Stimulated activated CD4-positive, alpha-beta T cell treated with anti-CD3 and anti-CD28 coated beads, Interleukin-12 subunit alpha, Interleukin-12 subunit beta, amount 100 ng/mL, for 4 hours (primary cell): ENCODE measurements at places on chromosomes 13 and 19.

- no peak for DNase-seq
Measured at GRCh38 chr13:47621931-47622330, 379.1 kb downstream of the SUCLA2 start.

GRCh38 chr13:37383856-37384370 is 214.7 kb downstream of the POSTN start:
- no peak for DNase-seq

- no peak for DNase-seq
Measured at GRCh38 chr13:94765814-94766213, 53.5 kb upstream of the SOX21 start.

GRCh38 chr19:2982561-2982960 is 5.2 kb downstream of the TLE6 start:
- DNase-seq = no peak

GRCh38 chr19:8608941-8609278 is 1.6 kb downstream of the ADAMTS10 start:
- no peak for DNase-seq

DNA sequence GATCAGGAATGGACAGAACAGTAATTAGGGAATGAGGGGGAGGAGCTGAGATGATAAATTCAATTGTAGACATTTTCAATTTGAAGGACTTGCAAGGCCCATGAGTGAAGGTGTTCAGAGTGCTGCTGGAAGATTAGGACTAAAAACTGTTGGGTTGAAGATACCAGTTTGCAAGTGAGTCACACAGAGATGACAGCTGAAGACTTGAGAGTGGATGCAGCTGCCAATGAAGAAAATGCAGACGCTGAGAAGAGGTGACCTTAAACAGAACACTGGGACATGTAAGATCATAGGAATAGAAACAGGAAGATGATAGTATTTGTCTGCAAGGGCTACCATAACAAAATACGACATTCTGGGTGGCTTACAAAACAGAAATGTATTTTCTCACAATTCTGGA is 1716.5 kb upstream of the SLC10A2 start:
- DNase-seq = no peak

DNA sequence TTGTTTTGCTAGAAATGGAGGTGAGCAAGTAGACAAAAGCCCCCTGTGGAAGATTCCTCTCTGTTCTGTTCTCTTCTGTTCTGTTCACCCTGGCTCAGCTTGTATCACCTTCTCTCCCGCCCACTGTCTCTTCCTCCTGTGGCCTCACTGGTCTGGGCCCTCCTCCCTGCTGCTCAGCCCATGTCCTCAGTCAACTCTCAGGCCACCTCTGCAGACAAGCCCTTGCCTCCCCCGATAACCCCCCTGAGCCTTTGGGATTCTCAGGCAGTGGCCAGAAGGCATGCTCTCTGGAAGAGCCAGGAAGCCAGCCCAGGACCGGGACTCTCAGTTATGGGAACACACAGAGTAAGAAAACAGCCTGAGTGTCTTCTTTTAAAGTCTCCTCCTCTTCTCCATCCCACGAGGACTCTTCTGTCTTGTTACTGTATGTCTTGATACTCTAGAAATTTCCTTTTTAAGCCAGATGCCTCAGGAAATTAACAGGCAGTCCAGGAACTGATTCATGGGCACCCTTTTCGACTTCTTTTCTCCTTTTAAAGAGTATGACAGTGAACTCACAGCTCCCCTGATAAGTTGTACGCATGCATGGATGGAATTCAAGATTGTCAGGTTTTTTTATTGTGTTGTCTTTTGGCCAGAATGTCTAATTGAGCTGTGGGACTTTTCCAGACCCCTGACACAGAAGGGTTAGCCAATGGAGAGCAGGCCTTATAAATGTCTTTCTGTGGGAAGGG is 33.7 kb downstream of the SHISA2 start:
- no peak for DNase-seq

GRCh38 chr13:20882206-20882605 is 20.3 kb downstream of the XPO4 start:
- no peak for DNase-seq

- DNase-seq = no peak
Measured at GRCh38 chr13:26377038-26377437, 123.1 kb downstream of the CDK8 start.

DNA sequence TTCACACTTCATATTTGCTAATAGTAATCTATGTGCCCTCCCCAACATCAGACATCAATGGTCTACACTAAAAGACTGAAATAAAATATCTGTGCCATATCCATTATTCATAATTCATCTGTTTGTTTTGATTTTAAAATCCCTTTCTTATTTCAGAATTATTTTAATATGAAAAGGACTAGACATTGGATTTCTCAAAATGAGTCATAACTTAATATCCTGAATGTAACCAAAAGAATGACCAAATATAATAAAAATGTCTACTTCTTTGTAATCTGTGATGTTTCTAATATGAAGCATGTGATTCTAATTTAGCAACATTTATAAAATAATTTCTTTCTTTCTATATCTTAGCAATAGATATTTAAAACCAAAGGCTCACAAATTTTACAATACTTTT is 64.9 kb downstream of the MZT1 start:
- no peak for DNase-seq

- DNase-seq = no peak
Measured at GRCh38 chr13:112955956-112956355, 13.1 kb upstream of the MCF2L start.

GRCh38 chr13:112819111-112819510 is 129.3 kb downstream of the ATP11A start:
- no peak for DNase-seq

- DNase-seq = no peak
Measured at GRCh38 chr13:71096421-71096820, 770.6 kb downstream of the DACH1 start.

DNA sequence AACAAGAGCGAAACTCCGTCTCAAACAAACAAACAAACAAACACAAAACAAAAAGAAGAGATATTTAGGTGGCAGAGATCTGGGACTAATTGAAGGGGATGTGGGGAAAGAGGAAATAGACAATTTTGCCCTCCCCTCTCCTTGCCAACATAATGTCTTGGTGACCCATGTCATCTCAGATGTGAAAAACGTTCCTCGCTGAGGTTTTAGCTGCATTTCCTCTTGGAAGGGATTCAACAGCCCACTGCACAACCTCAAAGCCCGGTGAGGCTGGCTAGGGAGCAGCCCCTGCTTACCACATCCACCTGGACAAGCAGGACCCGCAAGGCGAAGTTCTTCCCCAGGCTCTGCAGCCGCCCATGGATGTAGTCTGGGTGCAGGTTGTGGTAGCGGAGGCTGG is 4.9 kb downstream of the ERCC1 start:
- DNase-seq = no peak

DNA sequence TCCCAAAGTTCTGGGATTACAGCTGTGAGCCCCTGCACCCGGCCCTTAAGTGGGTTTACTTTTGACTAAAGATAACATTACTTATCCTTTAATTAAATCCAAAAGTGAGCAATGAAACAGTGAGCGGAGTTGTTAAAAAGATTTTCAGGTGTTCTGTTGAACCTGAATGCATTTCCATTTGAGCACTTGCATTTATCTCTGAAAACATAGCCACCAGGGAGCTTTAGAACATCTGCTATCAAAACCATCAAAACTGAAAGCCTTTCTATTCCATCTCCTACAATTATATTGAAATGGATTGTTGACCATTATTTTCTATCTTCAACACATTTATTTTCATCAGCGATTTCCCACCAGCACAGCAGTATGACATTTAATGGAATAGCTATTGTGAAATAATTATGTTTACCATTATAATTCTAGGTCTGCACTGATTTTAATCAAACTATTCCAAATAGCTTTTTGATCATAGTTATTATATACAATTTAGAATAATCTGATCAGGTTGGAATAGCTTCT is 269.0 kb downstream of the FGF14 start:
- DNase-seq = no peak

DNA sequence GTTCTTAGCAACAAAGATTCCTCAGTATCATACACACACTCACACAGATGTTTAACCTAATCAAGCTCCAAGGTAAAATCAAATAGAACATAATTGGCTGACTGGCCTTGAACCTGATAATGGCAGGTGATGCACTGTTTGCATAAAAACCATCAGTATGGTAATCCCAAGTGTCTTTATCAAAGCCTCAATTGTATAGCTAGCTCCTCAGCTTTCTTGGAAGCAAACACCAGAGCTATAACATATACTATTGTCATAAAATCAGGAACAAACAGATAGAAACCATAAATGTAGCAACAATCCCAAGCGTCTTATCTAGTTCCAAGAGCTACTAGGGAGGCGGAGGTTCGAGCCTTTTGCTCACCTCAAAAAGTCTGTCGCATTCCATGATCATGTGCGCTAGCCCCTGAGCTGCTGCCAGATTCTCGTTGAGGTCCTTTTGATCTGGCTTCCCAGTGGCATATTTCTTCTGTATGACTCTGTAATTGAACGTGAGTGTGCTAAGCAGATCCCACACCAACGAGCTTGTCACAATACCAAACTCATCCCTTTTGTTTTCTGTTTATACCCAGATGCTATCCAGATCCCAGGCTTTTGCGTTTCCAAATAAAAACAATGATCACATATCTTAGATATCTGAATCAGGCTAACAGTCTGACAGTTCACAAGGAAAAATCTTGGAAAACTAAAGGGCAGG is 95.3 kb downstream of the KL start:
- DNase-seq = no peak

DNA sequence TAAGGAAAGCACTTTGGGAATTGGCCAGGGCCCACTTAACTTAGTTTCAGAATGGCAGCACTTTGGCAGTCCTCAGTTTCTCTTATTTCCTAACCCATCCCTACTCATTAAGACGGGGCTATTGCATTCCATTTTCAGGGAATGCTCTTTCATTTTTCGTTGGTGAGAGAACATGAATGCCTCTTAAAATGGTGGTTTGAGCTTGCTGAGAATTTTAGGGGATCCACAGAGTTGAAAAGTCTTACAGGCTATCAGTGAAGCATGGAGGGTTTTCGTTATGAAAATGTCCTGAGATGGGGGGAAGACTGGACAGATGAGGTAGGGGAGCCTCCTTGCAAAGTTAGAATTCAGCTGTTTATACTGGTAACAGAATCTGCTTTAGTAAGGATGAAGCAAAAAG is 71.4 kb downstream of the LRCH1 start:
- DNase-seq = no peak
